NCI-H2107 (cell line): ENCODE measurements at places on chromosomes 4 and X.

GRCh38 chr4:82201805-82202641, 171.8 kb downstream of the HNRNPD start:
- DNase-seq, result no peak

GRCh38 chr4:150769248-150769647, 187.3 kb downstream of the MAB21L2 start:
- DNase-seq, result no peak

DNA sequence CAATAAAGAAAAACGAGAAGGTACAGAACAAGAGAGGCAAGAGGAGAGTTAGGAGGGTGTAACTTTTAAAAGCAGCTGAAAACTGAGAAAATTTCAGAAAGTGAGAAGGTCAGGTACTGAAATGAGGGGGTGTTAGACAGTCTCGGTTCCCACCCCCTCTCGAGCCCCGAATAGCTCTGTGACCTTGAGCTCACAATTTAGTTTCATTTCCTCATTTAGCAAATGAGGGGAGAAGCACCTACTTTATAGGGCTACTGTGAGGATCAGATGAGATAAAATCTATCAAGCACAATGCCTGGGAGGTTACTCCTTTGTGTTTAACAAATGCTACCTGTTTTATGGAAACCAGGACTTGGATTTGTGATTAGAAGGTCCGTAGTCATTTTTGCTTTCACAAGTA, 4.9 kb downstream of the UGT8 start:
- no peak for DNase-seq

DNA sequence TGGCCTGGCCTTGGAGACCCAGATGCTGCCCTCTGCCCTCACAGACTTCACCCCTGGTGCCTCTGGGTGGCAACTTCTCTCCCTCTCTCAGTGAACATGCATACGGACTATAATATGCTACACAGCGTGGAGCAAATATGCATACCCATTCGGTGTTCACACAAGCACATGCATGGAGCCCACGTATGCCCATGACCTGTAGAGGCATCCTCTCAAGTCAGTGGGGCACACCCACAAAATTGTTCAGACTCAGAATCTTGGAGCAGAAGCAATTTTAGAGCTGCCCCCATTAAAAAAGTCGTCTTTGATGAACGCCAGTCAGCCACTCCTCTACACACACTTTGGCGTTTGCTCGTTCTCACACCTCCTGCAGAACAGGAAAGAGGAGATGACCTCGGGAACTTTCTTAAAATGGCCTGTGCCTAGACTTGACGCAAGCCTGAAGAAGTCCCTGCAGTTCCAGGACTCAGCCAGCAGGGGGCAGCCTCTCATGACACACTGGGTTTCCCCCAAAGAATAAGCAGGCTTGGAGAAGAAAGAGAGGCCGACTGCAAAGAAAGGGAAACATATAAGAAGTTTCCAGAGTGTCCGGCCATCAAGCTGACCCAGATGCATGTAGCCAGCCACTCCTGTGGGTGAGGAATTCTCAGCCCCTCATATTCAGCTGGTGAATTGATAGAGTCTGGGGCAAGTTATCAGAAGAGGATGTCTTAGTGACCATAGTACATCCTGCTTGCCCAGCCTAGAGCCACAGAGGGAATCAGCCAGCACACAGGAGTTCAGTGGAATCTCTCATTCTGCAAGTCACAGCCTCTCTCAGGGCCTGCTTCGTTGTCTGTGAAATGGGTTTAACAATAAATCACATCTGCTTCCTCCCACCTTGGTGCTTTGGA, 17.3 kb downstream of the APLN start:
- peak; percentile 14 for DNase-seq

- no peak for DNase-seq
Measured at GRCh38 chrX:13652287-13652793, 601 bp upstream of the TCEANC start.

- DNase-seq, result no peak
Measured at GRCh38 chr4:90126805-90127204, 389 bp upstream of the CCSER1 start.

- no peak for DNase-seq
Measured at GRCh38 chrX:46184749-46185148, 360.5 kb downstream of the ZNF674 start.

DNA sequence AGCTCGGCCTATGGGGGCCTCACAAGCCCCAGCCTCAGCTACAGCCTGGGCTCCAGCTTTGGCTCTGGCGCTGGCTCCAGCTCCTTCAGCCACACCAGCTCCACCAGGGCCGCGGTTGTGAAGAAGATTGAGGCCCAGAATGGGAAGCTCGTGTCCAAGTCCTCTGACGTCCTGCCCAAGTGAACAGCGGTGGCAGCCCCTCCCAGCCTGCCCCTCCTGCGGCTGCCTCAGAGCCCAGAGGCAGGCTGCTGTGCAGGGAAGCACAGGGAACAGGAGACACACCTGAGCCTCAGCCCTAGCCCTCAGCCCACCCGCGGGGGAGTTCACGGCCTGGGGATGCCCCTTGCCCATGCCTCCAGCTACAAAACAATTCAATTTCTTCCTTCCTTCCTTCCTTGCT, 75.7 kb upstream of the ZXDA start:
- no peak for DNase-seq

- no peak for DNase-seq
Measured at GRCh38 chr4:118850488-118851173, 14.7 kb upstream of the SEC24D start.

GRCh38 chr4:3420606-3420955, 21.2 kb upstream of the HGFAC start:
- no peak for DNase-seq

DNA sequence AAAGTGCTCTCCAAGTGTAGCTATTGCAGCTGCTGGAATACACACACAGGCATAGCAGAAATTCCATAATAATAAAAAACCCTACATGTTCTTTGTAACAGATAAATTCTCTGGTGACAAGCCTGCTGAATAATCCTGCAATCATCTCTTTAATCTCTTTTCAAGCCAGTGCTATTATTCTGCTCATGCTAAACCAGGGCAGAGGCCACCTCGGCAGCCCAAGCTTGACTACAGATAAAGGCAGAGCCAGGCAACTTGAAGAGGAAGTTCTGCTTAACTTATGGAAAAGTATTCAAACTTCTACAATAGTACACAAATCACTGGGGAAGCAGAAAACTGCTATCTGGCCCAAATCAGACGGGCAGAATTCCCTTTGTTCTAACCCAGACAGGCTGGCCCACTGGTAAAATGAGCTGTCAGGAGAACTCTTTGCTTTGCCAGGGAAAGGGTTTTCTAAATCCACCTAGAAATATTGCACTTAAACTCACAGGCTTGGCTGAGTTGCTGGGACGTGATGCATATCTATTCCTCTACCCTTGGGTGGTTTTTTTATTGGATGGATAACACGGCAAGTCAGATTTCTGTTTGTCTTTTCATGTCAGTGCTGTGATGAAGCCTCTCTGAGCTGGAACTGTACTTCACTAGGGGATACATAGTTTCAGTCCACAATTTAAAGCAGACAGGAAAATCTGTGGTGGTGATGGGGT, 70.5 kb downstream of the GATB start:
- DNase-seq, result no peak

GRCh38 chr4:163063891-163064290, 102.8 kb downstream of the NAF1 start:
- DNase-seq, result no peak

GRCh38 chr4:126440297-126440696, 1125.5 kb downstream of the FAT4 start:
- no peak for DNase-seq

GRCh38 chr4:182201871-182202270, 41.3 kb upstream of the TENM3 start:
- DNase-seq, result no peak

GRCh38 chr4:168622600-168622999, 125.7 kb downstream of the PALLD start:
- no peak for DNase-seq

DNA sequence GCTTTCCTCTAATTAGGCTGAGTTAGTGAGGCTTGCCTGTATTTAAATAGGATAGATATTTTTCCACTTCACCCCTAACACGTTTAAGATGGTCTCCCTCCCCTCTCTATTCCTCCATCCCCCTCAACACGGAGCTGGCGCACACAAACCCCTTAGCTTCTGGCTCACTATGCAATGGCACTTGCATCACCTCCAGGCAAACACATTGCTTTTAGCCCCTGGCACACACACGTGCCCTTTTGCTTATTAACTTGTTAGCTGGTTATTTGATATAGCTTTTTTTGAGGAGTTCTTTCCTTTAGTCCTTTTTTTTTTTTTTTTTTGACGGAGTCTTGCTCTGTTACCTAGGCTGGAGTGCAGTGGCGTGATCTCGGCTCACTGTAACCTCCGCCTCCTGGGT, 94.3 kb downstream of the HDAC8 start:
- no peak for DNase-seq

DNA sequence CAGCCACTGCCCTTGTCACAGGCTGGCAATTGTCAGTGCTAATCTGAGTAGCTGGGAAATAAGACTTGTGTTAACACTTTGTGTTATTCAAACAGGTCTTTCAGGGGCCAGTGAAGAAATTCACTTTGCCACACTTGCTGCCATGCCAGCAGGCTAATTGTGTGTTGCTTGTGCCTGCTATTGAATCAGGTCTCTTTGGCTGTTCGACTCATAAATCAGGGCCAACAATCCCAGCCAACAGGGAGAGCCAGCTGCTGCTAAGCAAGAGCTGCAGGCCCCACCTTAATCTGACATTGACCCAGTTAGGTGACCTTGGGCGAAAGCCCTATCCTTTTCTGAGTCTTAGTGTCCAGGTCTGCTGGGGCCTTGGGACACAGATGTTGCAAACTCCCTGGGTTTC, 28.1 kb upstream of the MAMLD1 start:
- DNase-seq, result no peak

DNA sequence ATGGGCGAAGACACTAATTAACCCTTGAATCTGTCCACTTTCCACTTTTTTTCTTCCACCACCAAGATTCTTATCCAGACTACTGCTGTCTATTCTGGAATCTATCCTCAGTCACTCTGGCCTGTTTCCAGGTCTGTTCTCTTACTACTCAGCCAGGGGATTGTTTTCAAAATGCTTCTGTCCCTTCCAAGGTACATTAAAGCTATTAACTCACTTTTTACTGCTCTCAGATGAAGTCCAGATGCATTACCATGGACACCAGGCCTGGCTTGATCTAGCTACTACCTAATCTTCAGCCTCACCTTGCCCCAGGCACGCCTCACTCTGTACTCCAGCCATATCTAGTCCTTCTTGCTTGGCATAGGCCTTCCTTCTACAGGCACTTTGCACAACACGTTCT, 66.4 kb downstream of the GALNT7 start:
- DNase-seq, result no peak

- no peak for DNase-seq
Measured at GRCh38 chr4:41160856-41161255, 53.5 kb downstream of the APBB2 start.

GRCh38 chr4:121684561-121684960, 12.2 kb downstream of the ANXA5 start:
- DNase-seq, result no peak

GRCh38 chr4:504076-504475, 5.1 kb downstream of the PIGG start:
- no peak for DNase-seq

DNA sequence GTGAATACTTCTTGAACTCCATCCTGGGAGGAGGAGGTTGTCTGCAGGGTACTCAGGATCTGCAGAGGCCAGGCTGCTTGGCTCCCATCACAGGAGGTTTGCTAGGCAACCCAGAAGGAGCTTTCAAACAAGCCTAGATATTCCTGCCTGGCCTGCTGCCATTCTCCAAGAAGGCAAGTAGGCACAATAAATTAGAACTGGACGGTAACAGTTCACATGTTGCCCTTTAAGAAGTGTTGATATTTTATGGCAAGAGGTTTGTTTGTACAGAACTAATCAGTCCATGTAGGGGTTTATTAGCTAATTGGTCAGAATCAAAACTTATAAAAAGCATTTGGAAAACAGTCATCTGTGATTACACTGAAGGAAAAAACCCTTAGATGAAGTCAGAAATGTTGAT, 39.3 kb downstream of the SYNPO2 start:
- DNase-seq, result no peak

GRCh38 chr4:138727731-138728130, 287.9 kb upstream of the NOCT start:
- no peak for DNase-seq

GRCh38 chr4:10180603-10180926, 64.0 kb upstream of the WDR1 start:
- no peak for DNase-seq

GRCh38 chr4:154612472-154613414, at the start of gene FGG:
TSS of gene FGG (minus strand) at chr4:154612656. CDS start at chr4:154612609, 47 bp downstream.
- DNase-seq, result no peak

DNA sequence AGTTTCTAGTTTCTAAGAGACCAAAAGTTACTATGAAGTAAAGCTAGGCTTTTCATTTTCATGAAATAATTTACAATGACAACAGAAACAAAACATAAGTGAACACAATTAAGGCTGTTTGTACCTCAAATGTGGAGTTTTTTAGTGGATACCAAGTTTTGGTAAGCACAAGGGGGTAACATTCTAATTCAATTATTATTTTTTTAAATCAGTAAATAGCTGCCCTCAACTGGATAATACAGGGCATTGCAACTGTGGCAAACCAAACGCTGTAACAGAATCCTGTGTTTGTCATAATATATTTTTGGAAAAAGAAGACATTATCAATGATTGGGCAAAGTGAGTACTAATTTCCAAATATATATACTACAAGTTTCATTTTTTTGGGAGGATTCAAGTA, 150.3 kb downstream of the FBXW7 start:
- DNase-seq, result no peak

DNA sequence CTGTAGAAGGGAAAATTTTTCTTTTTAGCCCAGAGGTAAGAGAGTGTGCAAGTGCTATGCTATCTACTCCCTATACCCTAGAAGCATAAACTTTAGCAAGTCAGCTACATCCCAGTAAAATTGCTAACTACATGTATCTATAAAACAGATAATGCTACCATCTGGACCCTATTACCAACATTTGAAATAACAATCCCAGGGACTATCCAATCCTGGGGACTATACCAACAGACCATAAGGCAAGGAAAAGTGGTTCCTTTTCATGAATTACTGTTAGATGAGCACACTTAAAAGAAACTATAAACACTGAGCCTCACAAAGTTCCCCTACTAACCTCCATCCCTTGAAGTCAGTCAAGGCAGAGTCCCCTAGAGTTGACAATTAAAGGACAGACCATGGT, 213.6 kb upstream of the VEGFC start:
- no peak for DNase-seq

DNA sequence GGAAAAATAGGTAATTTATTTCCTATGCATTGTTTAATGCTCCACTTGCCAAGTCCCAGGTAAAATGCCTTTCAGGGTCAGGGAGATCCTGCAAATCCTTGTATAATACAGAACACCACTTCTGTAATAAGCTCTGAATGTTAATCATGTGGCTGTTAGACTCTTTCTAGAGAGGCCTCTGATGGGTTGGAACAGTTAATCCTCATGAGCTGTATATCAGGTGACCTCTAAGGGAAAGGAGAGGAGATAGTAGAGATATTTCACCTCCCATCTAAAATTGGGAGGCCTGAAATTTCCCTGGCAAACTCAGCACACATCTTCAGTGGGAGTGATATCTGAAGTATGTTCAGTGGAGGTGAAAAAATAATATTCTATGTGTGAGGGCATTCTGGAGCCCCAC, 210.6 kb upstream of the WDFY3 start:
- DNase-seq, result no peak

GRCh38 chrX:38886112-38886511, 84.9 kb downstream of the MID1IP1 start:
- no peak for DNase-seq
